Peyer's patch (tissue), 4 donors: ENCODE measurements at places on chromosomes 5 and 9. TPM values are rescaled to one million over a fixed set of nuclear protein-coding genes. Genes with fewer than 3 reads are reported as not detected.

DNA sequence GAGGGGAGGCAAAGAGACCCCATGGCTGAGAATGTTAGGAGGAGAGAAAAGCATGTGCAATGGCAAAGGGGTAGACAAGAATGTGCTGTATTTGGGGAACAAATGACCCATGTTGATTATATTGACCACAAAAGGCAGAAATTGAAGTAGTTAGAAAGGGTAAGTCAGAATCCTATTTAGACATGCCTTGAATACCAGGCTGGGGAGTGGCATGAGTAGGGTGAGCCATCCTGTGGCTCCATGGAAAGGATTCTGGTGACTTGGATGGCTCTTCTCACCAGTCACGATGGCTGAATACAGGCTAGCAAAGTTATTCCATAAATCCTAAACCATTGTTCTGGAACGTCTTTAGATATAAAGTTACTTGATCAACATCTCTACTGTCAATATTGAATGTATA lies 73.4 kb upstream of the MEF2C start:
- DNase-seq: no peak

The PCDHB10 gene
- total RNA-seq: 0.54 TPM

The SLIT3 gene
- total RNA-seq: 9.4 TPM

DNA sequence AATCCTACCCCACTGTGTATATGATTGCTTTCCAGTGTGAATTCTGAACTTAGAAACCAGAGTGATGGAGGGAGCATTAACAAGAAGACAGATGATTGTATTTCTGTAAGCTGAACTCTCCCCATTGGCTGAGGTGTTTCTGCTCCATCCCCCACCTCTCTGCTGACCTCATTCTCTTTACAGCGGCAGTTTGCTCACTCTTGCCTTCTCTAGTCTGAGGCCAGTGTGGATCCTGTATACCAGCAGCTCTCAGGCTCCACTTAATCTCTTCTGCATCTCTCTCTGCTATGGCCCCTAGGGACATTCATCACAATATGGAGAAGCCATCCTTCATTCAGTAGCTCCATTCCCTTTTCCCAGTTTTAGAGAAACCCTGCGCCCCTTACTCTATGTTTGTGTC lies 358.8 kb downstream of the MAN2A1 start:
- no peak for DNase-seq

GRCh38 chr9:89817151-89817950 lies 212.5 kb downstream of the GADD45G start:
- no peak for DNase-seq

- no peak for DNase-seq
Observed at GRCh38 chr9:2302606-2303005, 287.5 kb downstream of the SMARCA2 start.

GRCh38 chr9:78612091-78612490 lies 315.2 kb downstream of the PSAT1 start:
- DNase-seq: no peak

The PCDHGA7 gene
- 0.57 TPM for total RNA-seq

- DNase-seq: no peak
Observed at GRCh38 chr9:4798281-4799032, 5.7 kb downstream of the RCL1 start.

DNA sequence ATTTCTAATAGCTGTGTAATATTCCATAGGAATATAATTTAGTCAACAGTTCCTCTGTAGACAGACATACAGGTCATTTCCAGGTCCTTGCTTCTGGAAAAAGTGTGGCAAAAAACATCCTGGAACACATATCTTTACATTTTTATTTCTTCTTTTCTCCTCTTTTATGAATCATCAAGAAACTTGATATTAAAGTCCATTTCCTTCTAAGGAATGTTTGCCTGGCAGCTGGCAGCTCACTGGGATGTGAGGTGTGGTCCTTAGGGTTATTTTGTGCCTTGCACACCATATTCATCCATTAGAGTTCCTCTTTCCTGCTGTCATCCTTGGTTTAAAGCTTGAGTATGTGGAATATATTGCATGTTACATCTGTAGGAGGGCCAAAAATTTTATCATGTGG lies 122.0 kb downstream of the GALNT10 start:
- DNase-seq: no peak

GRCh38 chr9:117412841-117413240 lies 2.0 kb downstream of the ASTN2 start:
- DNase-seq: no peak

GRCh38 chr5:173960986-173961385 lies 28.0 kb upstream of the C5orf47 start:
- no peak for DNase-seq
